ENCODE measurements at places on chromosomes 7 and 10.

GRCh38 chr7:92633211-92633906 is 43.2 kb upstream of the FAM133B start:
- DNase-seq = peak; percentile 44

DNA sequence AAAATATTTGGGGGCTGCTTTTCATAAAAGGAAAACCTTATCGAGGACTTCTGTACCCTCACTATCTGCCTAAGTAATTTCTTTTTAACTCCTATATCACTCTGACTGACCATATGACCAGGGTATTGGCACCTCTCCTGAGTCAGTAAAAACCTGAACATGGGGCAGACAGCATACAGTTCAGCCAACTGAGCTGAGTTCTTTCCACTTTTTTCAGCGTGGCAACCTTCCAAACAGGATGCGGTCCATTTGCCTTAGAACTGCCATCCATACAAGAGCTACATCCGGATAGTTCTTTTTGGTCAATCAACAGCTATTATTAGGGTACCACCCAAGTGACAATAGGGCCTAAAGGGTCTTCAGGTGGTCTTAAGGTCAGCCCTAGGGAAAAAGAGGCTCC is 122.6 kb downstream of the MARCHF5 start:
- no peak for DNase-seq

DNA sequence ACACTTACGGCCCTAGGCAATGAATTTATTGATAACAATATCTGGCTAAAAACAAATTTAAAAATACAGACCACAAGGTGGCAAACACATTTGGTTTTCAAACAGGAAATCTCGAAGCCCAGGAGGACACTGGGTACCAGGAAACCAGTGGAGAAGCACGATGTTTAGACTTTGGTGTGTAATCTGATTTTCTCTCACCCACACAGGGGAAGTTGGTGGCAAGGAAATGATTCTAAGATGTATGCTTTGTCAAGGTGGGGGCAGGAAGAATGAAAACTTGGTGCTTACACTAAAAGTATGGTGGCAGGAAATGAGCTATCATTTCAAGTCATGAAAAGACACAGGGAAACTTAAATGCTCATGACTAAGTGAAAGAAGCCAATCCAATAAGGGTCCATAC is 113.2 kb upstream of the ANKRD1 start:
- no peak for DNase-seq

DNA sequence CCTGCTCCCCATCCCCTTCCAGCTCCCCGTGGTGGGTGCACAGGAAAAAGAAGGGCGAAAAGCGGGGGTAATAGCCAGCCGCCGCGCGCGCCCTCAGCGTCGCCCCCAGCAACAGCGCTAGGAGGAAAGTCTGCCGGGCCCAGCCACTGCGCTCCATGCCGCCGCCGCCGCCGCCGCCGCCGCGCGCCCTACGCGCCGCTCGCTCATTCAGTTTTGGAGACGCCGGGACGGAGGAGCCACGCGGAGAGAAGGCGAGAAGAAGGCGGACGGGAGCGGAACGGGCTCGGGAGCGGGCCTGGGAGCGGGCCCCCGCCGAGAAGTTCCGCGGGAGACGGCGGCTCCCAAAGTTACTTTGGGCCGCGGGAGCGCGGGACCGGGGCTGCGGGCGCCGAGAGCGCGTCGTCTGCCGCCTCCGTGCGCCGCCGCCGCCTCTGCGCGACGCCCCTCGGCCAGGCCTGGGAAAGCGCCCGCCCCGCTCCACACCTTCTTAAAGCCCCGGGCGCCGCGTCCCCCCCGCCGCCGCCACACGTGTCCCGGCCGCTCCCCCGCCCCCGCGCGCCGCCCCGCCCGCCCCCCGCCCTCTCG is at the start of gene RELN:
Gene RELN, minus strand, starts transcription at position 459 of the 585 bp plus-strand sequence. Its CDS starts 302 bp downstream, at position 157.
- no peak for DNase-seq

DNA sequence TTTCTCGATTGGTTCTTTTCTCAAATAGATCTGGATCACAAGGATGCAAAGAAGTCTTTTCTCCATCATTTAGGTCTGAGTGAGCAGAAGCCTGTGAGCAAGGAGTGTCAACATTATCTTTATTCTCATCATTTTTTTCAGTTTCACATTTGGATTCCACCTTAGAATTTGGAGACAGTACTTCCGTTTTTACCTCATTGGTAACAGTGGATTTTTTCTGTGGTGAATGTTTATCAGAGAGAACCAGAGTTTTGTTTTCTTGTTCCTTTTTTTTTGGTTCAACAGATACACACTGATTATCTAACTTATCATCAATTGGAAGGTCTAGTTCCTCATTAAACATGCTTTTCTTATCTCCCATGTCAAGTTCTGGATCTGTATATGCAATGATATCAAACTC is 151.3 kb downstream of the GALNT11 start:
- no peak for DNase-seq

GRCh38 chr7:46675456-46675855 is 754.4 kb upstream of the IGFBP3 start:
- no peak for DNase-seq

DNA sequence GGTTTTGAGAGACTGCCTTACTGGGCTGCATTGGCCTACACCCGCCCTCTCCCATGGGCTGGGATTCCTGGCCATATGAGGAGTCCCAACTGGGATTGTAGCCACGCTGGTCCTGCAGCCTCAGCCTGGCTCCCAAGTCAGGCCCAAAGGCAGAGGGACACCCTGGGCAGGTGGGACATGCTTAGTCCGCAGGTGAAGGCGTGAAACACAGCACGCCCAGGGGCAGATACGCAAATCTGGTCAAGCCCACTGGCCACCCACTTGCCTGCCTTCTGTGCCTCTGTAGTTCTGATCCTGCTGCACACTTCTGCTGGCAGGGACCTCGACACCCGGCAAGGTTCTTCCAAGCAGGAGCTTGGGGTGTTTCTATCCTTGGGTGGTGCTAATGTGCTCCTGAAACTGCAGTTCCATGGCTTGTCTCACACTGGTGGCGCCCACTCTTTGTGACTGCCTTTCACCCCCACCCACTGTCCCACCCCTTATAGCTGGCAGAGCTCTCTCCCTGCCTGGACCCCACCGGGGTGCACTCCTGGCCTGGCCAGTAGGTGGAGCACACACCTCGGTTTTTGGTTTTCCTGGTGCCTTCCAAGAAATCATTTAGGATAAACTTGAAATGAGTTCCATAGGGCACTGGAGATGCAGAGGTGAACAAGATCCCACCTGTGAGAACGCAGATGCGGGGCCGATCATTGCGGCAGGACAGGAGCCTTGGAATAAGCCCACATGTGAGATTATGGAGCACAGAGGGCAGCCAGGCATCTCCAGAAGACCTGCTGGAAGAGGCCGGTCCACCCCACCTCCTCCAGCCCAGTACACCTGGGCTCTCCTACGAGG is 47.9 kb downstream of the MKI67 start:
- DNase-seq = no peak

- DNase-seq = no peak
These were observed 947 bp downstream of the HOXA3 start for GRCh38 chr7:27151341-27151930.

DNA sequence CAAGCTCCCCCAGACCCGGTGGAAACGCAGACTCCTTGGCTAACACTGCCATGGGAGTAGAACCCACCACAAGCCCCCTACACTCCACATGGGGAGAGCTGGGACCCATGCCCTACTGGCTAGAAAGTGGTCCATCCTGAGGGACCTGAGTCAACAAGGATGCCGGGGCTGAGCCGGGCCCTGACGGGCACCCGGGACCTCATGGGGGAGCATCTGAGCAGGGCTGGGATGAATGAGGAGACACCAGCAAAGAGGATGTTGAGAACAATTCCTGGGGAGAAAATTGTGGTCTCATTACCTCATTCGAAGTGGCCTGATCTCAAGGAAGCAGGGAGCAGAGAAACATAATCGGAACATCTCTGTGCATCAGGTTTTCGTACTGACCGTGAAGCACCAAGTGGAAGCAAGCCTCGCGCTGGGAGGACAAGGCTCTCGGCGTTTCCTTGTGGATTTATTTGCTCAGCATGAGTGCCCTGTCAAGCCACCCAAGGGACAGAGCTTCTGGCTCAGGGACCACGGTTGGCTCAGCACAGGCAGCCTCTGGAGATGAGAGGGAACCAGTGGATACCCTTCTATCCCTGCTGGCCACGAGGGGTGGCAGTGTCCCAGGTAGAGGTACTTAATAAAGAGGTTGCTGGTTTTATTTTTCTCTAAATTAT is 132.2 kb upstream of the FAM20C start:
- DNase-seq = no peak

DNA sequence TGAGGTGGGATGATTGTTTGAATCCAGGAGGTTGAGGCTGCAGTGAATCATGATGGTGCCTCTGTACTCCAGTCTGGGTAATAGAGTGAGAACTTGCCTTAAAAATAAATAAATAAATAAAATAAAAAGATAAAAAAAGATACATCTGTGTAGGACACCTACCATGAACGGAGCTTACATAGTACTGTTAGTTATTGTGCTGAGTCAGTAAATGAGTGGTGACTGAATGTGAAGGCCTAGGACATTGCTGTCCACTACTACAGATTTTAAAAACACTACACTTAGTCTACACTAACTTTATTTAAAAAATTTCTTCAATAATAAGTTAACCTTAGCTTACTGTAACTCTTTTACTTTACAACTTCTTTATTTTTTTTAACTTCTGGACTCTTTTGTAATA is 106.7 kb upstream of the ETV1 start:
- no peak for DNase-seq

DNA sequence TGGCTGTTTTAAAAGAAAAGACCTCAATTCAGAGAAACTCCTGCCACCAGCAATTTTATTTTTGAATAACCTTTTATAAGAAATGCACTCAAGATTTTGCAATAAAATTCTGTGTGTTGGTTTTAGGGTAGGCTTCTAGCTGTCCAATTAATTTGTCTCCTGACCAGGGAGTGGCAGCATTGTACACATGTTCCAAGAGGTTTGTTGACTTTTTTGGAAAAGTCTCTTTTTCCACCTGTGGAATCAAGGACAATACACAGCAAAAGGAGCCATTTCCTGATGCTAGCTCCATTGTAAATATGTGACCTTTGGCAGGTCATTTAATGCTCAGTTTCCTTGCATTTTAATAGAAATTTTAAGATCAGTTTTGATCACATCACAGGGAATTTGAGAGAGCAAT is 1.8 kb downstream of the GIMAP5 start:
- no peak for DNase-seq
